ENCODE measurements at places on chromosomes 6 and 20. TPM values are rescaled to one million over a fixed set of nuclear protein-coding genes. Genes with fewer than 3 reads are reported as not detected.

The MYB gene
- 0.95 TPM for total RNA-seq

The ADGRF5 gene
- total RNA-seq = 40.0 TPM

The FAM217A gene
- total RNA-seq = not detected

The TAF8 gene
- 35.6 TPM for total RNA-seq

The APOM gene
- 2.9 TPM for total RNA-seq

The PTCRA gene
- total RNA-seq = not detected

The SMLR1 gene
- total RNA-seq = not detected

The HLA-DMB gene
- 1.1 TPM for total RNA-seq

The TSBP1 gene
- not detected for total RNA-seq

The TFB1M gene
- 19.5 TPM for total RNA-seq

The GSTA2 gene
- total RNA-seq = not detected

The STX11 gene
- 0.17 TPM for total RNA-seq

The CEP162 gene
- total RNA-seq = 6.0 TPM

The ANGPT4 gene
- not detected for total RNA-seq

The CDS2 gene
- 42.8 TPM for total RNA-seq

The DEF6 gene
- total RNA-seq = 27.0 TPM

The KIF25 gene
- not detected for total RNA-seq

The UBE2C gene
- 207 TPM for total RNA-seq

Data from PC-9 (cell line).